ENCODE measurements at places on chromosomes 7 and 10. TPM values are rescaled to one million over a fixed set of nuclear protein-coding genes. Genes with fewer than 3 reads are reported as not detected.

DNA sequence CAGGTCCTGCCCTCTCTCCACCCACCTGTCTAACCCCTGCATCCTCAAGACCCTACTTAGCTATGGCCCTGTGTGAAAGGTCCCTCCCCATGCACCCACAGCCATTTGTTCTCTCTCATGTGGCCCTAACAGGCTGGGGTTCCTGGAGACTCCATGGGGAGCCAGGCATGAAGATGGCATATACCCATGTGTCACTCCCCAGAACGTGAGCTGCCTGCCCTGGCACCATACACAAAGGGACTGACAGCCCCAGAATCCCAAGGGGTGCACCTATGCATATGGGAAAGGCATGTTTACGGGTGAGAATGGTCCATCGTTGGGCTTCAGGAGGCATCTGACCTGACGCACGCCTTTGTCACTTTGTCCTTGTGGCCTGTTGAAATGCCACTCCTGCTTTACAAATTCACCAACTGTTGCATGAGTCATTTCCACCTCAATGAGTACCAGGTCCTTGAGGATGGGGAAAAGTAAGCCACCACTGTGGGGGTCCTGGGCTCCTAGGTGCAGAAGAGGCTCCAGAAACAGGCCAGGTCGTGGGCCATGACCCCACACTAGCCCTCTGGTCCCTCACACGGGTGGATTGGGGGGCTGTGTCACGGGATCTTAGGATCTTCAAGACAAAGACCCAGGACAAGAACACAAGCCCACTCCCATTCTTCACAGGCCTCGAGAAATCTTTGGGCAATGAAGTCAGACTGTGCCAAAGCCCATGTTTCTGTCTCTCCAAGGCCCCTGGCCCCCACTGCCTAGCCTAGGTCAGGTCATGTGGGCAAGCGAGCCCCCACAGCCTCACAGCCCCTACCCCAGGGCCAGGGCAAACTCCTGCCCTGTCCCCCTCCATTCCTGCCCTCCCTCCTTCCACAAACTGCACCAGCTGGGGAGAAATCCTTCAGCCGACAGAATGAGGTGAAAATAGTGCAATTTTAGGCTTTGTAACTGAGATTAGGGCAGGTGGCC lies 8.6 kb downstream of the GPRIN2 start:
- no peak overlapping the region for H3K4me3 ChIP-seq
- no peaks in the 10 kb centered on the region for H3K4me1 ChIP-seq
- DNase-seq, result no peak
- no peaks in the 10 kb centered on the region for H3K36me3 ChIP-seq
- no peaks in the 10 kb centered on the region for H3K27me3 ChIP-seq
- H3K27ac ChIP-seq, result no peak overlapping the region

GRCh38 chr10:76357726-76358415 lies 926.4 kb downstream of the LRMDA start:
- no peak overlapping the region for H3K4me3 ChIP-seq
- no peak overlapping the region for H3K27ac ChIP-seq
- no peak for DNase-seq
- H3K36me3 ChIP-seq, result no peaks in the 10 kb centered on the region

DNA sequence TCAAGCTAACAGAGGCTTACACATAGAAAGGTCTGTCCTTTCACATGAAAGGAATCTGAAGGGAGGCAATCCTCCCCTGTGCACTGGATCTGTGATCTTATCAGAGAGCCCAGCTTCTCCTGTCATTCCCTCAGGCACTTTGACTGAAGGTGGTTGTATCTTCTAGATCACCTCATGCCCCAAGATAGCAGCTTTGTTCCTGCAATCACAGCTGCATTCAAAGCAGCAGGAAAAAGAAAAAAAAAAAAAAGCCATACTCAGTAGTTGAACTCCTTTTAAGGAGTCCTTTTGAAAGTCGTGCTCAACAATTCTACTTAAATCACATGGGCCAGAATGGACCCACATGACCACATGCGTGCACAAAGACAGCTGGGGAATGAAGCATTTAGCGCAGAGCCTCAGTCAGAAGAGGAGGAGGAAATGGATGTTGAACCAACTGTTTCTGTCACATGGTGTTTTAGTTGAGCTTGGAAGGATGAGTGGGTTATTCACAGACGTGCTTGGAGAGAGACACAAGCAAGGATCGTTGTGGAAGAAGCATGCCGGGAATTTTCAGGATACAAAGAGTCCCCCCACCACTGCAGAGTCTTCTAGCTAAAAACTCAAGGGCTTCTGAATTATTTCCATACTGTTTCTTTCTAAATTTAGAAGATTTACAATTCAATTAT lies 13.0 kb upstream of the PFKP start:
- no peak for DNase-seq
- no peaks in the 10 kb centered on the region for H3K27me3 ChIP-seq
- no peak overlapping the region for H3K4me3 ChIP-seq
- no peaks in the 10 kb centered on the region for H3K36me3 ChIP-seq
- no peaks in the 10 kb centered on the region for H3K4me1 ChIP-seq

DNA sequence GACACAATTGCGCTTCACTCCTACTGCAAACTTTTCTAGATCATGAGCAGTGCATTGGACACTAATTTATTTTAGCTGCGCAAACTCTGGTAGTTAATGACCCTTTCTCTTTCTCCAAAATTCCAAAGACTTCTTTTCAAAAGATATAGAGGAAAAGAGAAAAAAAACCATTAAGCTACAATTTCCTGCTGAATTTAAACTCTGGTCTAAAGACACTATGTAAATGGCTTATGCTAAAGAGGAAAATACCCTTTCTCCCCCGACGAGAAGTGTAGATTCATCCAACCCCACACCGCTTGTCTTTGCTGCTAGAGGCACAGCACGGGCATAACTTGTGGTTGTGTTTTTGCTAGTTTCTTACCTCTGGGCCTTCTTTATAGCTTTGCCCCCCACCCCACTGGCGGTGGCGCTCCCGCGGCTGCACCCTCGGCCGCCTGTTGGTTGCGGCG lies 84.1 kb downstream of the SNX10 start:
- peaks cover 4% of the 10 kb centered on the region for H3K27me3 ChIP-seq
- H3K36me3 ChIP-seq, result no peaks in the 10 kb centered on the region
- H3K4me1 ChIP-seq, result no peaks in the 10 kb centered on the region
- no peak for DNase-seq
- H3K4me3 ChIP-seq, result peak overlapping the region; percentile 54

DNA sequence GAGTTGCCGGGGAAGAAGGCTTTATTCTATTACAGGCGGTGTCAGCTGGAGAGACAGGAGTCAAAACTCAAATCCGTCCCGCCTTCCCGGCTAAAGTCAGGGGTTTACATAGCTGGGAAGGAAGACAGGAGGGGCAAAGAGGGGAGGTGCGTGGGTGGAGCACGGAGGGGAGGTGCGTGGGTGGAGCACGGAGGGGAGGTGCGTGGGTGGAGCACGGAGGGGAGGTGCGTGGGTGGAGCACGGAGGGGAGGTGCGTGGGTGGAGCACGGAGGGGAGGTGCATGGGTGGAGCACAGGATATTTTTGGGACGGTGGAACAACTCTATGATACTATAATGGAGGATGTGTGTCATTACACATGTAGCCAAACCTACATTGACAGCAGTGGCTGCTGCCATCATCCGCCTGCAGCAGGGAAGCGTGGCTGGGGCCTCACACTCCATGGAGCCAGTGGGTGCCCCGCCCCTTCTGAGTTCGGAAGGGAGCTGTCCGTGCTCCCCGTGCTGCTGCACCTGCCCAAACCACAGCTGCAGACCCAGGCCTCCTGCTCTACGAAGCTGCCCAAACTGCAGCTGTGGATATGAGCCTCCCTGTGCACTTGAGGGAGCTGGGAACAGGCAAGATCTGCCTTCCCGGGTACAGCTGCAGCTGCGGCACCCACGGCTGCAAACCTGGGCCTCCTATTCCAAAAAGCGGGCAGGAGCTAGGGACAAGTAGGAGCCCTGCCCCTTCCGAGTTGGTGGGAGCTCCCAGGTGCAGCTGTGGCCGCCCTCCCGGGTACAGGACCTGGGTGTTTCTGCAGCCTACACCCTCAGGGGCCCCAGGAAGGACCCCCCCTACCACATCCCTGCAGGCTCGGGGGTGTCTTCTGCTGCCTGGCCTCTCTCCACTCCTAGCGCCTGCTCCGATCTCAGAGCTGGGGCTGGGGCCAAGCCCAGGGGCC lies 119.4 kb downstream of the DYNC2I1 start:
- no peak overlapping the region for H3K27ac ChIP-seq
- H3K4me3 ChIP-seq, result no peak overlapping the region
- H3K36me3 ChIP-seq, result no peaks in the 10 kb centered on the region
- DNase-seq, result no peak
- no peaks in the 10 kb centered on the region for H3K27me3 ChIP-seq
- H3K4me1 ChIP-seq, result no peaks in the 10 kb centered on the region

DNA sequence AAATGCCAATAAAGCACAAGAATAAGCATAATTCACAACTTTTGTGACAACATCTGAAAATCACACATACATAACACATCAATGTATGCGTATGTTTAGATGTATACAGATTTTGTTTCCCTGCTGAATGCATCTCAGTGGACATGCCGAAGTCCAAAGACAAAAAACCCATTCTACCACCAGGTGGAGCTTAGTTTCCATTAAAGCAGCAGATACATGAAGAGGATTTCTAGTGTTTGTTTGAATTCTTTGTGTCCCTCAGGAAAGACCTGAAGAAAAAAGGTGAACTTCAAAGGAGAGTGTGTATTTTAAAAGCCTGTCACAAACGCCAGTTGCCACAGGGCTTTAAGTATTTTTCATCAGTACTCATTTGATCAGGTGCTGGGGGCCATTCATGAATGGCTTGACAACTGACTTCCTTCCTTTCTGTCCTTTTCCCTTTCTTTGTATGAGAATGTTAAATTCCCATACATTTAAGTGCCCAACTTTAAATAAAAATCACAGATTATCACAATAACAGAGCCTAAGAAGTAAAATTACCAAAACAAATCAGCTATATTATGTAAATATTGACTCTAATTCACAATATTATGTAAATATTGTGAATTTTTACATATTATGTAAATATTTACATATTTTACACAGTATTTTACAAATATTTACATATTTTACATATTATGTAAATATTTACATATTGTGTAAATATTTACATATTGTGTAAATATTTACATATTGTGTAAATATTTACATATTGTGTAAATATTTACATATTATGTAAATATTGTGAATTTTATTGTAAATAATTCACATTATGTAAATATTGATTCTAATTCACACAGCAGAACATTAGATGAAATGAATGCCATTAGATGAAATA lies 343.0 kb downstream of the CRPPA start:
- H3K36me3 ChIP-seq, result no peaks in the 10 kb centered on the region
- no peak overlapping the region for H3K4me3 ChIP-seq
- no peaks in the 10 kb centered on the region for H3K27me3 ChIP-seq
- no peaks in the 10 kb centered on the region for H3K4me1 ChIP-seq
- H3K27ac ChIP-seq, result no peak overlapping the region
- no peak for DNase-seq

GRCh38 chr7:134589491-134589941 lies 40.6 kb downstream of the AKR1B15 start:
- H3K4me1 ChIP-seq, result no peaks in the 10 kb centered on the region
- no peak overlapping the region for H3K4me3 ChIP-seq
- peak; percentile 59 for DNase-seq
- no peaks in the 10 kb centered on the region for H3K36me3 ChIP-seq

DNA sequence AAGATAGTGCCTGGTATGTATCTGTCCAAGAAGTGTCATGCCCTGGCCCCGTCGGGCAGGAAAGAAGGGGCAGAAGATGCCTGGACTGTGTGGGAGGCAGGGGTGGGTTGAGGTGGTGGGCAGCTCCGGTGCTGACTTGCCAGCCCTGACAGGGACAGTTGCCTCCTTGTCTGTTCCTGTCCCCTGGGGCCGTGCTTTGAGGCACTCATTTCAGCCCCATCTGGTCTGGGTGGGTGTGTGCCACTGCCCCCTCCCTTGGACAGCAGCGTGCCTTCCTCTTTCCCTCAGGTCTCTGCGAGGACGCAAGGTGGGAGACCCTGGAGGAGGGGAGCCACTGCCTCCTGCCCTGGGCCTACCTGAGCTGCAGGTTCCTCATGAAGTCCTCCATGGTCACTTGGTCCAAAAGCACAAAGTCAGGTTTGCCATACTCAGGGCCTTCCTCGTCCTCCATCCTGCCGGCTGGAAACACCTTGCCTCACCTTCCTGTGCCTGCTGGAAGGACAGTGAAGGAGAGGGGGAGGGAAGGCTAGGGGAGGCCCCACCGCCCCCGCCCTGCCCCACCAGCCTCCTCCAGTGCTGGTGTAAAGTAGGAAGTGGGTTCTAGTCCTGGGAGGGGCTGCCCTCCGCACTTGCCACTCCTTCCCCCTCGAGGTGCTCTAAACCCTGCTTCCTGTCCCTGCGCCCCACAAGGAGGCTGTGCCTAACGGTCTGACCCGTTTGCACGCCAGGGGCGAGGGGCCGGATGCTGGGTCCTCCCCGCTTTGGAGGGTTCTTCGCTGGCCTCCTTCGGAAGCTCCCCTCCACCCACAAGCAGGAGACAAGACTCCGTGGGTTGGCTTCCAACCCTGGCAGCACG lies at the start of gene MYO1G:
MYO1G (minus strand) TSS at position 505 of the 856 bp plus-strand sequence; CDS start at position 451, 54 bp downstream.
- no peak for DNase-seq
- H3K4me1 ChIP-seq, result no peaks in the 10 kb centered on the region
- no peak within 1 kb of the TSS for H3K4me3 ChIP-seq
- peaks cover 13% of the 10 kb centered on the region for H3K36me3 ChIP-seq

- H3K27me3 ChIP-seq, result no peaks in the 10 kb centered on the region
- peak; percentile 20 for DNase-seq
- no peak overlapping the region for H3K27ac ChIP-seq
- H3K4me1 ChIP-seq, result no peaks in the 10 kb centered on the region
- H3K36me3 ChIP-seq, result no peaks in the 10 kb centered on the region
Measured at GRCh38 chr10:103535595-103535994, 42.1 kb downstream of the NEURL1 start.

- no peak overlapping the region for H3K27ac ChIP-seq
- no peaks in the 10 kb centered on the region for H3K27me3 ChIP-seq
- no peaks in the 10 kb centered on the region for H3K4me1 ChIP-seq
- no peak for DNase-seq
Measured at GRCh38 chr10:905503-905902, 26.0 kb downstream of the LARP4B start.

GRCh38 chr10:101322266-101323108 lies 31.5 kb upstream of the BTRC start:
- H3K27ac ChIP-seq, result no peak overlapping the region
- no peak for DNase-seq
- H3K4me1 ChIP-seq, result no peaks in the 10 kb centered on the region
- no peaks in the 10 kb centered on the region for H3K36me3 ChIP-seq
- H3K4me3 ChIP-seq, result no peak overlapping the region

PVRIG gene
- total RNA-seq, result 0.32 TPM

MSS51 gene
- total RNA-seq, result 2.9 TPM

GOLGA7B gene
- 0.33 TPM for total RNA-seq

SLC26A5 gene
- total RNA-seq, result 3.6 TPM

BTRC gene
- total RNA-seq, result 13.4 TPM

FLNC gene
- 5.1 TPM for total RNA-seq

CAMK2B gene
- total RNA-seq, result not detected

PLA2G12B gene
- not detected for total RNA-seq

GJD4 gene
- total RNA-seq, result not detected

TMEM139 gene
- 1.4 TPM for total RNA-seq

TMEM130 gene
- not detected for total RNA-seq

GRIFIN gene
- not detected for total RNA-seq

Measured in breast epithelium (tissue), 4 donors.